GM23248 (cell line): ENCODE measurements at places on chromosomes 7 and 10. TPM values are rescaled to one million over a fixed set of nuclear protein-coding genes. Genes with fewer than 3 reads are reported as not detected.

Gene GBF1
- total RNA-seq: 43.9 and 48.7 TPM in 2 replicates

Gene SLC26A5
- total RNA-seq: not detected in 2 replicates

Gene EPO
- total RNA-seq: not detected in 2 replicates

Gene GIMAP4
- total RNA-seq: not detected in 2 replicates

Gene PON3
- total RNA-seq: 1.4 TPM in 1 of 2 replicates, not detected in the other

Gene GIMAP1
- not detected in 2 replicates for total RNA-seq

GRCh38 chr10:95377950-95378349 lies 87.1 kb upstream of the PDLIM1 start:
- no peak for DNase-seq

DNA sequence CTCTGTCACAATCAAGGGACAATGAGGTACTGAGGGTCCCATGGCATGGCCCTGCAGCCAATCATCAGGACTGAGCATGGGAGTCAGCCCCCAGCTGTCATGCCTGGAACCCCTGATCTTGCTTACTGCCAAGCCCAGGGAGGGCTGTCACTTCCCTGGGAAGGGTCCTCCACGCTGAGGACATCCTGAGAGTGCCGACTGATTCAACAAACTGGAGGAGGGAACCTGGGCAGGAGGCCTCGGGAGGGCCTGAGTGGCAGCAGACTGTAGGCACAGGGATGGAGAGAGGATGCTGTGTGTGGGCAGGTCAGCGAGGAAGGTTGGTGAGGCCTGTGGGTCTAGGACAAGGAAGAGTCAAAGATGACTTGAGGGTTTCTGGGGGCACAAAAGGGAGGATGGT lies 154.3 kb downstream of the ZNF248 start:
- no peak for DNase-seq

- DNase-seq: no peak
Observed at GRCh38 chr7:156419782-156420181, 220.8 kb upstream of the RNF32 start.

DNA sequence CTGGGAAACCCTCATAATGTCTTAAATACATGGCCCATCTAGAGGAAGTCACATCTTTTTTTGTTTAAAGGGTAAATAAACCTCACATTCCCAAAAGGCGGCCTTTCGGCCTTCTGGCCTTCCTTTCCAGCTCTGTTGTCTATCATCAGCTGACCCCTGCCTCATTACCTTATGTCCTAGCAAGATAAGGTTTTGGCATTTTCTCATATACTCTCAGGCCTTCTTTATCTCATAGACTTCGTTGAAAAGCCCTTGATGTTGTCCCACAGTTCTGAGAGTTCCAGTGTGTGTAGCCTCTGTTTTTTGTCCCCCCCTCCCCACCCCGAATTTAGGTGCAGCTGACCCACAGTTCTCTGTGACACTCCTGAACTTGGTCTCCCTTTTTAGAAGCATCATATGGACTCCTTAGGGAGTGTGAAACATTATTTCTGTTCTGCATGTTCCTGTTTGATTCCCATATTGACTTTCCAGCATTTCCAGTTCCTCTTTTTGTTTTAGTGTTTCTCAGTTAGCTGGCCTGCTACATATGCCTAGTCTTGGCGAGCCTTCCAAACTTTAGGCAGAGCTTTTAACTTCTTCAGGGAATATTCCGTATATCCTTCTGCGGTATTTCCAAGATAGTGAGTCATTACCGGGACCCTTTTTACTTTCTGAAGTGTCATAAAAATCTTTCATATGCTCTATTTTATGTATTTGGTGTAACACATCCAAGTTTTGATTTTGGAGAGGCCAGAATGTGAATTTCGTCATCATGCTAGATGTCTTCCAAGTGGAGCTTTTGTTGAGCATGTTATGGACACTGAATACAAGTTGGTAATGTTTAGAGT lies 138.5 kb downstream of the LRRC4 start:
- no peak for DNase-seq

DNA sequence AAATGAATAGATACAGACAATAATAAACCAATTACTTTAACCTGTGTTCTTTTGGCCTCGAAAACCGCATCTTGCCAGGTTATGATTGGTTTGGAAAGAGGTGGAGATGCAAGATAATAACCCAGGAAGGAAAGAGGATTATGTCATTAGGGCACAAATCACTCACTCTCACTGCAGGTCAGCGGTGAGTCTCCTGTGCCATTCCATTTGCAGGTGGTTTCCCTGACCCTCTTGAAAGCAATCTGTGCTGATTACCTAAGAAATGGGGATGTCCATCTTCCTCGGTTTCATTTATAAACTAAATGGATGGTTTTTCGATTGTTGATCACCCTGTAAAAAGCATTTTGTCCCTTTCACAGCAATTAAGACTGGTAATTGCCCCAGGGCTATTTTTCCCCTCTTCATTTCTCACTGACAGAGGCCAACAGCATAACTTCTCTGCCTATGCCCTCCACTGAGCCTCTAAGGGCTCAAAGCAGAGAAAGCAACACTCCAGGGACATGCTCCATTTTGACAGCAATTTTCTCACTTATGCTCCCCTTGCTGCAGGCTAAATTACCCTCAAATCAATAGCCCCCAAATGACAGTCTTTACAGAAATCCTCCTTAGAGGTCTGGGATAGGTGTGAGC lies 257.5 kb downstream of the IPMK start:
- no peak for DNase-seq

DNA sequence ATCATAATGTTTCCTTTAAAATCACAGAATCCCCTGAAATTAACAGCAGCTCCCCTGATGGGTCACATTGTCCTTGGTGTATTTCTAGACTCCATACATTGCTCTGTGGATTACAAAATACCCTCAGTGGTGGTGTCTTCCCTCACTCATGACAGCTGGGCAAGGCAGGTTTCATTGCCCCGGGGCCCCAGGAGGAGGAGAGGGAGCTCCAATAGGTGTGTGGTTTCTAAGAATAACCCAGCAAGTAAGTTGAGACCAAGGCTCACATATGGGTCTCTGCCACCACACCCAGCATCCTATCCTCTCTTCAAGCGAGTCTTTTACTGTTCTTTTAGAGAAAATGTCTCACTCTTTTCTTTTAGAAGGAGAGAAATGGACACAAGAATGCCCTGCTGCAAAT lies 63.6 kb downstream of the PKD1L1 start:
- DNase-seq: no peak

DNA sequence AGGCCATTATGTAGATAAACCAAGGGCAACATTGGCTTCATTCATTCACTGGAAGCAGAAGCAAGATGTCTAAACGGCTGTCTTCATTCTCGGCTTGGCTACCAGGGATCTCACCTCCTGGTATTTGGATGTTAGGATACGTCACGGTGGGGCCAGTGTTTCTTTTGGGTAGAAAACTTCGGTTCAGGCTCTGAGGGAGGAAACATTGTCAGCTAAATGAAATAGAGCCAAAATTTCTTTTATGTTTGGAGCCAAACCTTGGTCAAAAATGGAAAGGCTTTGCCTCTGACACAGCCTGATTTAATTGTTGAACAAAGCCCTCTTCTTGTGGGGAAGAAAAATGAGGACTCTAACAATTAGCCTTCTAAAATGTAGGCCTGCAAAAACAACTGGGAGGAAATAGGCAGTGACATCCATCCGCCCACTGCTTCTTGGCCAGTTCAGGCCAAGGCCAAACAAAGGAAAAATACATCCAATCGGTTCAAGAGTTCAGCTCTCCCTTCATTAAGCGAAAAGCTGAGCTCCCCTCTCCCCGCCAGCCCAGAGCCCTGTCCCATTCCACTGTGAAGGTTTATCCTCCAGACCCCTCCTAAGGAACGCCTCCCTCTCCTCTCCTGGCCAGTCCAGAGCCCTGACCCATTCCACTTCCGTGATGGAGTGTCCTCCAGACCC lies 44.4 kb downstream of the PFKFB3 start:
- no peak for DNase-seq

GRCh38 chr10:125840955-125841354 lies 17.6 kb downstream of the BCCIP start:
- DNase-seq: no peak

- DNase-seq: no peak
Observed at GRCh38 chr7:68381731-68382130, 1216.5 kb upstream of the AUTS2 start.

- DNase-seq: peak; percentile 51
Observed at GRCh38 chr10:58791137-58791536, 278.5 kb downstream of the BICC1 start.

DNA sequence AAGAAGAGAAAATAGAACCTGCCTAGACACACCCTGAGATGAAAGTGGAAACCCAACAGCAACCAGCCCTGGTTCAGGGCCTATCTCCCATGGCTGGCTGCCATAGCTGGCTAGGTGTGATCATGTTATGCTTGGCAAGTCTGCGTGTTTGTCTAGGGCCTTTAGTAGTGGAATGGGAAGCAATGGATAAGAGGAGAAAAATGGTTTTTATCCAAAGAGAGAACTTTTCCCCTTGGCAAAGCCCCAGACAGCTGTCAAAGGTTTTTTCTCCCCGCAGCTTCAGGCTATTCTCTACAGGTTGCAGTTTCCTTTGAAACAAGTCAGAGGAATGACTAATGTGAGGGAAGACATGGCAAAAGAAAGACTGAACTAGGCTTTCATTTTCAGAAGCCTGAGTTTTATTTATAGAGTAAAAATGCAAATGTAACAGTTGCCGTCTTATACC lies 161.5 kb downstream of the SEMA3D start:
- DNase-seq: no peak

DNA sequence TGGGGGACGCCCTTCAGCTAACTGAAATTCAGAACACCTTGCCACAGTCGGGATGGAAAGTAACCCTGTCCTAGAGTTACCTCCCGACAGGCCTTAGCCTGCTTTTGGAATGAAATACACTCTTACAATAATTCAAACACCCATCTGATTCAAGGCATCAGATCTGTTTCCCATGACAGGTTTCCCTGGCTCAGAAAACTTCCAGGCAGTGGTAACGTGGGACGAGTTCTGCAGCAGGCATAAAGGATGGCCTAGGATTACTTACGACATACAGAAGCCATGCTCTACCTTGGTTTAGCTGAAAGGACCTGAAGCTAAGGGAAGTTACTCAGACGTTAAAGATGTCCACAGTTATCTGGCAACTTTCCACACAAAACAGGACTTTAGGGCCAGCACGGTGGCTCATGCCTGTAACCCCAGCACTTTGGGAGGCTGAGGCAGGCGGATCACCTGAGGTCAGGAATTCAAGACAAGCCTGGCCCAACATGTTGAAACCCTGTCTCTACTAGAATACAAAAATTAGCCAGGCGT lies 5.0 kb downstream of the PAXIP1 start:
- DNase-seq: no peak

GRCh38 chr7:119408596-119408995 lies 864.4 kb upstream of the KCND2 start:
- DNase-seq: no peak

DNA sequence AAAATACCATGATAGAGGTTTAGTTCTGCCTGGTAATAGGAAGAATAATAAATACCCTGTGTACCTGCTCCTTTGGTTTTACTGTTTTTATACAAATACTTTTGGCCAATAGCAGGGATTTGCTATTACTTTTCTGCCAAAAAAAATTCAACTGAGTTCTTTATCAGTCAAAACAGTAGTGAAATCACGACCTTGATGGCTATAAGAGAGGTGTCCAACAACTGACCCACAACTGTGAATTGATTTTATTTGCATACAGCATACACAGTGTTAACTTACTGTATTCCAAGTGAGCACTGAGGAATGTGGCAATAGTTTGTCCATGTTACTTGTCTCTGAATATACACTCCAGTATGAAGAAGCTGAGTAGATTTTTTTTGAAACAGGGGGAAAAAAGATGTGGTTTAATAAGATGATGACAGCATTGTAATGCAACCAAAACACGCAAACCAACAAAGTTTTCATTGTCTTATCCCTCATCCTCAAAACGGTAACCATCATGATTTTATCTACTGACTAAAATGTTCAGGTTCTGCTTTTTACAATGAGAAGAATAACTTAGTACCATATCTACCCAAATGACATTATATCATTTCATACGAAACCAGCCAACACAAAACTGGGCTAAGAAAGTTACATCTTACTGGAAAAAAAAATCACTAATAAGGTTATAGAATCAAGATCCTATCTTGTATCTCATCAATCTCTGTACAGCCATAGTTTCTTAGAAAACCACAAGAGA lies 63.3 kb downstream of the GSAP start:
- DNase-seq: no peak

DNA sequence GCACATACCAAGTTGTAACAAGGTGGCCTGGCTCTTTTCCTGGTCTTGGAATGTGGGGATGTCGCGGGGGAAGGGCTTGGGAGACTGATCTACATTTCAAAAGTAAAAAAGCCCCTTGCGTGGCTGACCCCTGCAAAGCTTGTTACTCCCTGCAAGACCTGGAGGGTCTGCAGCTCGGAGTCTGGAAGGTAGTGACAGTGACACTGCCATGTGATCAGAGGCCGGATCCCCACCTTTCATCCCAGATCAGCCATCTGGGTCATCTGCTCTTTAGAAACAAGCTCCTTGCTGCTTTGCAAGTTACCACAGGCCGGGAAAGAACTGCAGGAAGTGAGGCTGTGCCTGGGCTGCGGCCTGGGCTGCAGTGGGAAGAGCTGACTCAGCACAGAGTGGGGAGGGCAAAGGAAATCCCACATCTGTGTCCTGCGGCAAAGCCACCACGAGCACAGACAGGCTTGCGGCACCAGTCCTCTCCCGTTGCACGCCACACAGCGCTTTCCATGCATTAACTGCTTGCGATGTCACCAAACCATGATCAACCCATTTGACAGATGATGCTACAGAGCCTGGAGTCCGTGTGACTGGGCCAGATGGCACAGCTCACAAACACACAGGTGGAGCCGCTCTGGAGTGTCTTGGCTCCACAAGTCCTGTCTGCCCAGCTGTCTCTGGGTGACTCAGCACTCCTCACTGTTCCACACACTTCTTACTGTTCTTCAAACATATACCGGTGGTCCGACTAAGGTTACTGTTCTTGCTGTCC lies 97.7 kb downstream of the SH3PXD2A start:
- DNase-seq: peak; percentile 77

GRCh38 chr10:93806903-93807302 lies 49.2 kb downstream of the LGI1 start:
- DNase-seq: no peak

- no peak for DNase-seq
Observed at GRCh38 chr7:19470031-19470430, 238.8 kb downstream of the POLR1F start.

DNA sequence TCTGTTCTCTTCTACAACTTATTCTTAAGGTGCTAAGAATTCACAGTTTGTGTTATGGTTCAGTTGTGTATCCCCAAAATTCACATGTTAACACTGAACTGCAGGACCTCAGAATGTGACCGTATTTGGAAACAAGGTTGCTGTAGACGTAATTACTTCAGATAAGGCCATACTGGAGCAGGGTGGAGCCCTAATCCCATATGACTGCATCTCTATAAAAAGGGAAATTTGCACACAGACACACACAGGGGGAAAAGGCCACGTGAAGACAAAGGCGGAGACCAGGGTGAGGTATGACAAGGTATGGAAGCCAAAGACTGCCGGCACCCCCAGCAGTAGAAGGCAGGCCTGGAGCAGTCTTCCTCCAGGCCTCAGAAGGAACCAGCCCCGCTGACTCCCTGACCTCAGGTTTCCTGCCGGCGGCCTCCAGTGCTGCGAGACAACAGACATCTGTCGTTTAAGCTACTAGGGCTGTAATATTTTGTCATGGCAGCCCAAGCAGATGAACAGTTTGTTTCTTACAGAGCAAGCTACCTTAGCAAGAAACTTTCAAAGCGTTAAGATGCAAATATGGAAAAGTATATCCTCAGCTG lies 98.7 kb downstream of the PROSER2 start:
- DNase-seq: no peak
